ENCODE measurements at places on chromosomes 12 and 14.

- no peak for DNase-seq
Measured at GRCh38 chr14:95651821-95652583, 34.2 kb upstream of the TCL1B start.

- no peak for DNase-seq
Measured at GRCh38 chr12:129579879-129580278, 323.9 kb downstream of the TMEM132D start.

DNA sequence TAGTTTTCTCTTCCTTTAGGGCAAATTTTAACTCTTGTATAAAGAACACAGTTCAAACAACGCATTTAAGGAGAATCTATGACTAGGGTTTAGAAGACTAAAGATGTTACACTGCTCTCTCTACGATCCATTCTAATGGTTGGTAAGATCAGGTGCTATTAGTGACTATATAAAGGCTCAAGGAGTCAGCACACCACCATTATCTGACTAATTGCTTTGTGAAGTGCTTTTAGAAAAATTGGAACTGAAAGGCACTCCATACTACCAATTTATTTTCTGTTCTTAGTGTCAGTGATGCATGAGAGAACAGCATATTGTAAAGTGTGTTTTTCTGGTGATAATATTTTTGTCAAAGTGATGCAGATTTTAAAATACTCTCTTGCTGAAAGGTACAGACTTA, 136.8 kb downstream of the SYT1 start:
- no peak for DNase-seq

- DNase-seq = no peak
Measured at GRCh38 chr14:95499354-95499750, 17.1 kb downstream of the SYNE3 start.

GRCh38 chr14:93643127-93643526, 145.2 kb downstream of the PRIMA1 start:
- DNase-seq = no peak

GRCh38 chr12:106682594-106683234, 91.8 kb upstream of the RIC8B start:
- no peak for DNase-seq
